ENCODE measurements at places on chromosomes 7 and 10.
A peak's percentile ranks its signal among the peaks of the same experiment; 100 is the strongest.

- DNase-seq, result no peak
Observed at GRCh38 chr10:76577455-76577854, 1060.2 kb downstream of the KCNMA1 start.

GRCh38 chr10:101012525-101013364 lies 13.1 kb downstream of the LZTS2 start:
- peak; percentile 96 for DNase-seq

GRCh38 chr10:126524526-126524925 lies 136.2 kb upstream of the ADAM12 start:
- DNase-seq, result no peak

DNA sequence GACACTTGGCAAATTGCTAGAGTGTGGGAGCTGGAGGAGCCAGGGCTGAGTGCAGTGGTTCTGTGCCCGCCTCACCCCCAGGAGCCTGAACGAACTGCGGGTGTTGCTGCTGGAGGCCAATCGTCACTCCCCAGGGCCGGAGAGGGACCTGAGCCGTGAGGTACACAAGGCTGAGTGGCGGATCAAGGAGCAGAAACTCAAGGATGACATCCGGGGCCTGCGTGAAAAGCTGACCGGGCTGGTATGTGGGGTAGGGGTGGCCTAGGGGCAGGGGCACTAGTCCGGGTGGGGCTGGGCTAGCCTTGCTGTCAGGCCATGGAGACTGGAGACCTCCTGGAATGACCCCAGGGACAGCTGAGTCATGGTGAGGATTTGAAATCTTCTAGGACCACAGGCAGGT lies 56.7 kb upstream of the GTF2IRD1 start:
- DNase-seq, result no peak

All from SJCRH30 (cell line).